ENCODE measurements at places on chromosomes 7 and 10.

GRCh38 chr10:10663622-10664021 lies 354.1 kb upstream of the CELF2 start:
- DNase-seq: no peak

DNA sequence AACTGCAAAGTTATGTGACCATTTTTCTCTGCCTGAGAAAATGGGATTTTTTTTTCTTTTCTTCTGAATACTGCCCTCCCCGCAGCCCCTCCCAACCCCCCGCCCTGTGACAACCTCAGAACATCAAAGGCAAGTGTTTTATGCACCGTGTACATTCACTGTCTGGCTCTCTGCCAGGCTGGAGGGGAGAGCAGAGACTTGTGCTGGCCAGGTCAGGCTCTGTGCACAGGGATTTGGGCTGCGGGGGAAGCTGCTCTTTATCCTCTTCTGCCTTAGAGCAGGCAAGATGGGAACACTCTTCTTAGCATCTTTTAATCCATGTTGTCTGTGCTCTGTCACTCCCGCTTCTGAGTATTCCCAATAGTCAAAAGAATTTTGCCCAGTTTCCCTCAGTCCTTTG lies 195.1 kb downstream of the CCSER2 start:
- DNase-seq: peak; percentile 59

- peak; percentile 67 for DNase-seq
Observed at GRCh38 chr10:125137601-125138438, 22.5 kb downstream of the CTBP2 start.

DNA sequence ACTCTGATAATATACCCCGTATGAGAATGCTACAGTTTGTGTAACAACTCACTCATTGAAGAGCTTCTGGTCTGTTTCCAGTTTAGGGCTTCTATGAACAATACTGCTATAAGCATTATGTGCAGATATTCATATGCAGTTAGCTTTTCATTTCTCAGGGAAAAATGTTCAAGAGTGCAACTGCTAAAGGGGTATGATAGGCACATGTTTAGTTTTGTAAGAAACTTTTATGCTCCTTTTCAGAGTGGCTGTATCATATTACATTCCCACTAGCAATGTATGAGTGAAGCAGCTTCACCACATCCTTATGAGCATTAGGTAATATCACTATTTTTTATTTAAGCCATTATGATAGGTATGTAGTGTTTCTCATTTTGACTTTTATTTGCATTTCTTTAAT lies 182.6 kb upstream of the CXCL12 start:
- no peak for DNase-seq

- no peak for DNase-seq
Observed at GRCh38 chr7:76089865-76090475, 42.1 kb downstream of the MDH2 start.
